ENCODE measurements at places on chromosomes 7 and 10.
A peak's percentile ranks its signal among the peaks of the same experiment; 100 is the strongest.

DNA sequence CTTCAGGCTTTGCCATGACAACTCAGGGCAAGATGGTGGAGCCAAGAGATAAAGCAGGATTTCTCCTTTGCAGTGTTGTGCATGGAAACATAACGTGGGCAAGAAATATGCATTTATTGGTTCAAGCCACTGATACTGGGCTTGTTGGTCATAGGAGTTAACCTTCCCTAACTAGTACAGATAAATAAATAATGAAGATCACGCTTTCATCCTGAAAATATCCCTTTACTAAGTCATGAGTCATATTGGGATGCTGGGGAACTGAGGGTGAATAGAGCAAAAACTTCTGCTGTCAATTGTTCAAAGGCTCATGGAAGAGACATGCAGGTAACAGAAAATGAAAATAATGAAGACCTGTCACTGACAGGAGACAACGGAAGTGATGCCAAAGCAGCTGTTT is 55.5 kb downstream of the TES start:
- no peak for DNase-seq

DNA sequence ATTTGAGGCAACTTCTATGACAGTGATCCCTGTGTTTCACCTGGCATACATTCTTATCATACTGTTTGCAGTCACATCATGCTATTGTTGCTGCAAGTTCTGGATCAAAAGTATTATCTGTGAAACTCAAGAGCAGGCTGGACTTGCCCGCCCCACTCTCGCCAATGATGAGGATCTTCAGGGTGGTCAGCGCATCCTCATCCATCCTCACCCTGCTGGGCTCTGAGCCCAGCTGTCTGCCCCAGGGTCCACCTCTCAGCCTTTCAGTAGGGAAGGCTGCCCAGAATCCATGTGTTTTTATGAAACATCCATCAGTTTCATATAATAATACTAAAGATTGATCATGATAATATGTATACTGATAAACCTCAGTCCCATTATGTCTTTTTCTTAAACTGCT is 55.4 kb upstream of the KIF5B start:
- no peak for DNase-seq

DNA sequence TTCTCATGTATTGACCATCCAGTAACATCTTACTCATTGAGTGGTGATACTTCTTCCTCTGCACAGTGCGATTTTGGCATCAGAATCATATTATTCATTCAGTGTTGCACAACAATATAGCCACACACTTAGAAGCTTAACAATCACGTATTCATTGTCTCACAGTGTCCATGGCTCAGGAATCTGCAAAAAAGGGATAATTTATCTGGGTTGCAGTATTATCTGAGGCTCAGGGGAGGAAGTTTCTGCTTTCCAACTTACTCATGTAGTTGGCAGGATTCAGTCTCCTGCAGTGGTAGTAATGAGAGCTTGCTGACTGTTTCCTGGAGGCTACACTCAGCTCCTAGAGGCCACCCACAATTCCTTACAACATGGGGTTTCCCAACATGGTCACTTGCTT is 803.6 kb downstream of the SORCS1 start:
- peak; percentile 57 for DNase-seq

DNA sequence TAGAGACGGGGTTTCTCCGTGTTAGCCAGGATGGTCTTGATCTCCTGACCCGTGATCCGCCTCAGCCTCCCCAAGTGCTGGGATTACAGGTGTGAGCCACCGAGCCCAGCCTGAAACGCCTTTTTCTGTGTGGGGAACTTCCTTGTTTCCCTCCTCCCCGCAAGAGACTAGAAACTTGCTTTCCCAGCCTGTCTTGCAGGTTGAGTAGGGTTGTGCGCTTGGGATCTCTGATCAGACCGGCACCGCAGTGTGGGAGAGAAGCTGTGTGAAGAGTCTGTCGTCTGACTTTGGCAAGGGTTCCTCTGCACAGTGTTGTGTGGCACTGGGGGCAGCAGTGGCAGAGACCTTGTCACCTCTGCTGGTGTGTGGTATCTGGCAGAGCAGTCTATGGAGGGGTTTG is 28.9 kb downstream of the RBM17 start:
- DNase-seq, result no peak

- no peak for DNase-seq
Measured at GRCh38 chr10:128926711-128927110, 540.3 kb upstream of the MGMT start.

DNA sequence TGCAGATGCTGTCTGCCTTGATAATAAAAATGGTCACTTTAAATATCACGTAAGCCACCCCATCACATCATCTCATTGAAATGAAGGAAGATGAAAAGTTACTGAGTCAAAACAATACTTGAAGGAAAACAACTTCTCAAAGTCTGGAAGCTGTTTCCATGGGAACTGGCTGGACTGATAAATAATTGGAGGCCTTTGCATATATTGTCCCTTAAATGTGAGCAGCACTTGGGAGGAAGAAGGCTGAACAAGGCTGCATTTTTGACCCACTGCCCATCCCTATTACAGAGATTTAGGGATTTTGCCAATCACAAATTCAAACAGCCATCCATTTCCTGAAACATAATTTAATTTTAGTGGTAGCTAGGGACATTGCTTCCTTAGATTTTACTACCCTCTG is 18.2 kb upstream of the MAGI2 start:
- DNase-seq, result no peak

GRCh38 chr10:4672201-4672600 is 153.8 kb upstream of the AKR1E2 start:
- no peak for DNase-seq

- DNase-seq, result no peak
Measured at GRCh38 chr10:129602938-129603535, 136.0 kb downstream of the MGMT start.

DNA sequence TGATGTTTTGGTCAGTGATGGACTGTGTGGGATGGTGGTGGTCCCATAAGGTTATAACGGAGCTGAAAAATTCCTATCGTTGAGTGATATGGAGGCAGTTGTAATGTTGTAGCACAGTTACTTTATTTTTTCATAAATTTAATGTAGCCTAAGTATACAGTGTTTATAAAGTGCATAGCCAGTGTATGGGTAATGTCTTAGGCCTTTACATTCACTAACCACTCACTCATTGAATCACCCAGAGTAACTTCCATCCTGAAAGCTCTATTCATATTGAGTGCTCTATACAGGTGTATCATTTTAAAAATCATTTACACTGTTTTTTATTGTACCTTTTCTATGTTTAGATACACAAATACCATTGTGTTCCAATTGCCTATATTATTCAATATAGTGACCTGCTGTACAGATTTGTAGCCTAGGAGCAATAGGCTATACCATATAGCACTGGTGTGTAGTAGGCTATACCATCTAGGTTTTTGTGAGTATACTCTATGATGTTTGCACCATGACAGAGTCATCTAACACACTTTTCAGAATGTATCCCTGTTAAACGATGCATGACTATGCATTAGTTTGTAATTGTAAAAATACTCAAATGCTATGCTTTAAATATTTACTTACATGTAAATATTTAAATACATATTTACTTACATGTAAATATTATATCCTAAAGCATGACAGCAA is 21.0 kb downstream of the PDCD4 start:
- DNase-seq, result no peak

GRCh38 chr10:76035206-76036110 is 604.0 kb downstream of the LRMDA start:
- no peak for DNase-seq

- no peak for DNase-seq
Measured at GRCh38 chr10:100043344-100043743, 33.6 kb upstream of the DNMBP start.

GRCh38 chr10:74047871-74048270 is 50.0 kb downstream of the VCL start:
- DNase-seq, result no peak

DNA sequence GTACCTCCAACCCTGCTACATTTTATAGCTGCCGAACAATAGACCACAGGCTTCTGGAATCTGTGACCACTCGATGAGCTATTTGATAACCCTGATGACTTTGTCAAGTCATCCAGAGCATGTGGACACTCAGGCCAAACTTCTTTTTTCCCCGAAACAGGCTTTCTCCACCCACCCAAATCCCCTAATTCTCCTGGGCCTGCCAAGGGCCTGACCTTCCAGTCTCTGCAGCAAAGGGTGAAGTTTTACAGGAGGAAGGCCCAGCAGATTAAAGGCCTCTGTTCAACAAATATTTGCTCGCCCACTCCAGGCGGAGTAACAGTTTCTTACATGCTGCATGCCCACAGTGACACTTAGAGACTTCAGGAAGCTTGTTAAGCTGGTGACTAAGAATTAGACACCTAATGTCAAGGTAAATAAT is 2.0 kb downstream of the JCAD start:
- DNase-seq, result no peak

DNA sequence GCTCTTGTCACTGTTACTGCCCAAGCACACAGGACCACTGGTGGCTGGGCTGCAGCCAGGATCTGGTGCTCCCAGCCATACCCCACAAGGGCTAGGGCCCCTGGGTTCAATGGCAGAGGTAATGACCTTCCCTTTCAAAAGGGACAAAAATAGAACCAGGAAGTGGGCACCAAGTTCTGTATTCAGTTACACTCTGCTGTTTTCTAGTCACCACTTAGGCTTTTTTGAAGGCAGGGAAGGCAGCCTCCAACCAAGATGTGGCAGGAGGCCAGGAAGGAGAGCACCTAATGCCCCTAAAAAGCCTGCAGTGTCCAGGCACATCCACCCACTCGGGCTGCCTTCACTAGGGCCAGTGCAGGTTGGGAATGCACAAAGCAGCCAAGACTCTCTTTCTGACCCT is 47.8 kb downstream of the NOD1 start:
- DNase-seq, result no peak

GRCh38 chr7:6701860-6702259 is 4.9 kb downstream of the ZNF12 start:
- DNase-seq, result no peak

DNA sequence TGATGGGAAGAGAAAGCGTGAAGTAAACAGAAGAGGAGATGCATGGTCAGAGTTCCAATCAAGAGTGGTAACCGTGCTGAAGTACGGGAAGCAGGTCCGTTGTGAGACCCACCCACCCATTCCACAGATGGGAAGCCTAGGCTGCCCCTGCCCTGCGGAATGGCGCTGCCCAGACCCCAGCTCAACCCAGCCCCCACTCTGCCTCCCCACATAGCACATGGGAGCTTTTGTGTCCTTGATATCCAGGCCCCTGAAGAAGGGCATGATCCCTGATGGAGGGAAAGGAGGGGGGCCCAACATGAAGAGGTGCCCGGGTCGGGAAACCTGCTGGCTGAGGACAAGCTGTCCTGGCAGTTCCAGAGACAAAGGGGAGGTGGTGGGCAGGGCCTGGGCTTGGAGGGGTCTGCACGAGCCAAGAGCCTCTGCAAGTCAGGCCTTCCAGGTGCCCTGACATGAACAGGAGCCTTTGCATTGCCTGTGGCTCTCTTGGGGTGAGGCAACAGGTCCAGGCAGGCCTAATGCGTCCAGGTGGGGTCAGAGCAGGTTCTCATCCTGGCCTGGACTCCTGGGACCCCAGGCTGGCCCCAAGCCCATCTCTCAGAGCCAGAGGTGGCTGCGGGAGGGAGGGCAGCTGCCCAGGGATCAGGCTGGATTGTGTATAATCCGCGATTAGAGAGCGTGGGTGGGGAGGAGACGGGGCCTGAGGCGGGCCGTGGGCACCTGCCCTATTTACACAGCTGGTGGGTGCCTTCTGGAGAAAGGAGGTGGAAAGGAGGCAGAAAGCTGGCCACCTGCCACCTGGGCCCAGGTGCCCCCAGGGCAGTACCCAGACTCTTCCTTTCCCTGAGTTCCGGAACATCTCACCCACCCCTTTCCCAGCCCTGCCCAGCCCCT is 23.5 kb downstream of the YKT6 start:
- no peak for DNase-seq

DNA sequence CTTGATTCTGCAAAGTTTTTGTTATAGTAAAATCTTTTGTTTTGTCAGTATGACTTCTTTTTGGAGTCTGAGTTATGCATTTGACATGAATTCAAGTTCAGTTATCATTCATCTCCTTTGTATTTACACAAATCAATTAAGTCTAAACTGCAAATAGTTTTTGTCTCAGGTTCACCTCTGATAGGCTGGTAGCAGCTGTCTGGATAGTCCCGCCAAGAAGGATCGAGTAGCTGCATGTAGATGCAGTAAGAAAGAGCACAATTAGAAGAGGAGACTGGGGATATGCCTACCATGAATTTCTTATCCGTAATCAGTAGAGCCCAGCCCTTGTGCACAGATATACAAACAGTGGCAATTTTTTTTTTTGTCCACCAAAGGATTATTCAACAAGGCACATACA is 392.5 kb upstream of the ETV1 start:
- no peak for DNase-seq

GRCh38 chr7:91351374-91351773 is 87.1 kb downstream of the FZD1 start:
- DNase-seq, result no peak

GRCh38 chr10:31958856-31959255 is 30.2 kb upstream of the ARHGAP12 start:
- no peak for DNase-seq

DNA sequence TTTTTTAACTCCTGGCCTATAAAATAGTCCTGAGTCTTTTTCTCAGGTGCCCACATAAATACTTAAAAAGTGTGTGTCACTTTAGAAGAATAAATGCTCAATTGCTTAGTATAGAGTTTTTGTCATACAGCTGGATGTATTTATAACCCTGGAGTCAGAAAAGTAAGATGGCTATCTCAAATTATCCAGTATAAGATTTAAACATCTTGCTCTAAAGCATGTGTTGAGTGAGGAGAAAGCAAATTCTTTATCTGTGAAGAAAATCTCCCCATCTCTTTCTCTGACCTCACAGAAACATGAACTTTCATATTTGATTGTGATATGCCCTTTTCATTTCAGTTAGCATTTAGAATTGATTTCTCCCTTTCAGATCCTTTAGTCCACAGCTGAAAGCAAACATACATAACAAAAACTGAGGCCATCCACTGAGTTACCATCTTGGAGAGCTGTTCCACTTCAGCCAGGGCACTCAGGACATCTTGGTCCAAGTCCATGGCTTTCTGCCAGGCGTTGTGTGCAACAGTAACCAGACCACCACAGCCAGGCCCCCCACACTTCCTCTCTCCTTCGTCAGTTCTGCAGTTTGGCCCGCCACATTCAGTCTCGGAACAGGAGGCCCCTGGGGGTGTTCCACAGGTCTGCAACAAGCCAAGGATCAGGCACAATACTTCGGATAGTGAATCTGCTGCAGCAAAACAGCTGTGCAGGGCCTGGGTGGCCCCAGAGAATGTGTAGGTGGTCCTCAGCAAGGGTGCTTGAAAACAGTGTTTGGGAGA is 40.9 kb downstream of the DLD start:
- DNase-seq, result no peak

DNA sequence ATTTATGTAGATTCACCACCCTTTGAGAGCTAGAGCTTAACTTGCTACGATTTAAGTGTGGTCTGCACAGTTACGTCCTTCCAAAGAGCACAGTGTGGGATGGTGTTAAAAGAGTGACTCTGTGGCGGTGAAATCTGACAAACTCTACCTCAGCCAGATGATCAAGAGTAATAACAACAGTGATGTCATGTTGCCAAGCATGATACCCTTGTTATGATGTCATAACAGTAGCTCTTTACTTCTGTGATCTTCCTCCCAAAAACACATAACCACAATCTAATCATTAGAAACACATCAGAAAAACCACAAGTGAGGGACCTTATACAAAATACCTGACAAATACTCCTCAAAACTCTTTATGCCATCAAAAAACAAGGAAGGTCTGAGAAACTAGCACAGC is 649.3 kb downstream of the POM121L12 start:
- DNase-seq, result no peak

GRCh38 chr10:55782181-55782580 is 578.9 kb downstream of the ZWINT start:
- DNase-seq, result no peak
